ENCODE measurements at places on chromosomes 12 and 14. TPM values are rescaled to one million over a fixed set of nuclear protein-coding genes. Genes with fewer than 3 reads are reported as not detected.

Gene PTPRO
- total RNA-seq: 46.1 TPM

Gene DEPDC4
- 3.2 TPM for total RNA-seq

Gene ACOT6
- total RNA-seq: 0.43 TPM

Gene TMEM132C
- 16.0 TPM for total RNA-seq

Gene DIO3
- total RNA-seq: 1.7 TPM

Gene ZNF641
- total RNA-seq: 20.0 TPM

Gene RFX4
- total RNA-seq: 29.5 TPM

Gene TAC3
- total RNA-seq: 7.1 TPM

Gene FSCB
- total RNA-seq: not detected

Gene SYNDIG1L
- 3.5 TPM for total RNA-seq

Gene KCNMB4
- 53.3 TPM for total RNA-seq

Gene CLEC6A
- total RNA-seq: not detected

Gene SNX6
- 45.2 TPM for total RNA-seq

Gene AHNAK2
- 54.0 TPM for total RNA-seq

Gene KCNH3
- total RNA-seq: 94.7 TPM

Gene FOXG1
- total RNA-seq: 57.7 TPM

Gene KRT82
- total RNA-seq: not detected

Gene WNT5B
- total RNA-seq: 7.1 TPM

Gene TSPAN19
- 4.0 TPM for total RNA-seq

Gene OR6C2
- not detected for total RNA-seq

Gene KRT75
- not detected for total RNA-seq

Measured in dorsolateral prefrontal cortex (tissue), 122 donors.